Thoracic aorta (tissue), 2 donors: ENCODE measurements at places on chromosomes 16 and 17.

DNA sequence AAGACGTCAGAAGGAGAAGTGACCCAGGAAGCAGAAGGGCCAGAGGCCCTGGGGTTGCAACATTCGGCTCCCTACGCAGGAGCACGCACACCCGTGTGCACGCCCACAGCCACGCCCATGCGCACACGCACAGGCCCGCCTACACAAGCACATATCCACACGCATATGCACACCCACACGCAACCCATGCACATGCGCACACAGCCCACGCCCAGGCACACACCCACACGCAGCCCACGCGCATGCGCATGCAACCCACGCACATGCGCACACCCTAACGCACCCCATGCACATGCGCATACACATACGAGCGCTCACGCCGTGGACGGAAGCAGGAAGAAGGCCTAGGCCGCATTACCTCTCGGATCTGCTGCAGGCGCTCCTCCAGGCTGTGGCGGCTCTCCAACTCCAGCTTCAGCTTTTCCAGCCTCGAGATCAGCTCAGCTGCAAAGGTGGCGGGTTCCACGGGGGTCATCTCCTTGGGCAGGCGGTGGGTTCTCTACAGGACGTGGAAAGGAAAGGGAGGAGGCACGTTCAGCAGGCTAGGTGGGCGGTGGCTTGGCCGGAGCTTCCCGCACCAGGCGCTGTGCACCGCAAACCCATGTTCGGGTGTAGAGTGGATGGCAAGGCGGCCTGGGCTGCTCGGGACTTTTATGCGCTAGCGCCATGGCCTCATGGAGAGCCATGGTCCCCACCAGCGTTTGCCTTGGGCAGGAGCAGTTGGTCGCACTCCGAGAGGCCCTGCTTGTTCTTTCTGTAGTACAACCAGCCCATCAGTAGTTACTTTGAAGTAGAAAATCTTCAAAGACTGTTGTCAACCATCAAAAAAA lies 23.4 kb downstream of the AXIN2 start:
- DNase-seq, result no peak

- no peak for DNase-seq
Observed at GRCh38 chr16:9409560-9410493, 318.4 kb downstream of the HAPSTR1 start.

- no peak for DNase-seq
Observed at GRCh38 chr17:66494023-66494803, 191.8 kb downstream of the PRKCA start.

GRCh38 chr16:3553138-3553923 lies 23.9 kb downstream of the NLRC3 start:
- no peak for DNase-seq

DNA sequence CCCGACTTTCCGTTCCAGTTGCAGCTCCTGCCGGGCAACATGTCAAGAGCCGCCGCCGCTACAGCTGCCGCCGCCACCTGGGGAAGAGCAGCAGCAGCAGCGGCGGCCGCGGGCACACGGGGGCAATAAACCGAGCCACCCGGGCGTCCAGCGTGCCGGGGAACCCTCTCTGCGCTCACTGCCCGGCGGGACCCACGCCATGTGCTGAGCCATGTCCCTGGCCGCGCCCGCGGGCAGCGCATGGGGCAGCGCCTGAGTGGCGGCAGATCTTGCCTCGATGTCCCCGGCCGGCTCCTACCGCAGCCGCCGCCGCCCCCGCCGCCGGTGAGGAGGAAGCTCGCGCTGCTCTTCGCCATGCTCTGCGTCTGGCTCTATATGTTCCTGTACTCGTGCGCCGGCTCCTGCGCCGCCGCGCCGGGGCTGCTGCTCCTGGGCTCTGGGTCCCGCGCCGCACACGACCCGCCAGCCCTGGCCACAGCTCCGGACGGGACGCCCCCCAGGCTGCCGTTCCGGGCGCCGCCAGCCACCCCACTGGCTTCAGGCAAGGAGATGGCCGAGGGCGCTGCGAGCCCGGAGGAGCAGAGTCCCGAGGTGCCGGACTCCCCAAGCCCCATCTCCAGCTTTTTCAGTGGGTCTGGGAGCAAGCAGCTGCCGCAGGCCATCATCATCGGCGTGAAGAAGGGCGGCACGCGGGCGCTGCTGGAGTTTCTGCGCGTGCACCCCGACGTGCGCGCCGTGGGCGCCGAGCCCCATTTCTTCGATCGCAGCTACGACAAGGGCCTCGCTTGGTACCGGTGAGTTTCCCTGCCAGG lies 604 bp downstream of the HS3ST3B1 start:
- DNase-seq, result no peak

- DNase-seq, result no peak
Observed at GRCh38 chr16:86391486-86391885, 118.8 kb upstream of the FOXF1 start.

GRCh38 chr16:2819179-2819938 lies 2.3 kb downstream of the PRSS21 start:
- no peak for DNase-seq

GRCh38 chr17:77453613-77454241 lies 313.0 kb downstream of the SEC14L1 start:
- DNase-seq, result no peak

GRCh38 chr16:87809150-87809902 lies 43.5 kb upstream of the KLHDC4 start:
- DNase-seq, result no peak

DNA sequence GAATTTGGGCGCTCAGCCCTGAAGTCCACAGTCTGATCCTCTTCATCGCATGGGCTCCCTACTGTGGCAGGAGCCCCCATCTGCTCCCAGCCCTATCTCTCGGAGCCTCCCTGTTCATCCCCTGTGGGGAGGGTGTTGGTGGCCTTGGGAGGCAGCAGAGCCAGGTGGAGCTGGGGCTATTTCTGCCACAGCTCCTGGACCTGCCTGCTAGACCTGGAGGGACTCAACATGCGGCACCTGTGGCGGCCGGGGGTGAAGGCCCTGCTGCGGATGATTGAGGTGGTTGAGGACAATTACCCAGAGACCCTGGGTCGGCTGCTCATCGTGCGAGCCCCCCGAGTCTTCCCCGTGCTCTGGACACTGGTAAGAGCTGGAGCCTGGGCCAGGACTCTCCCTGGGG lies 30.5 kb downstream of the NAGPA start:
- no peak for DNase-seq

GRCh38 chr17:36814958-36815357 lies 122.3 kb upstream of the LHX1 start:
- no peak for DNase-seq

DNA sequence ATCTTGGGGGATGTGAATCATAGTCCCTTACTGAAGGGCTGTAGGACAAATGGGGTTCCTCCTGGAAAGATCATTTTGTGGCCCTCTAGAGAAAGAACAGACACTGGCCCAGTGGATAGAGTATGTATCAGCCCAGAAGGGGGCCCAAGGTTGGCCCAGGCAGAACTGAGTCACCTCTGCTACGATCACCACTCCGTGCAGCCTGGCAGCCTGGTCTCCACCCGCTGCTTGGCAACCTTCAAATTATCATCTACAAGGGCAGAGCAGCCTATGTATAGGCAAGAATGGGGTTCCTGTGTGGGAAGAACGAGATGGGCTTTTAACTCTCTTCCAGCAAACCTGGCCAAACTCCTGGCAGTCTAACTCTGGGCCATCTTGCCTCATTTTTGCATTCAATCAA lies 61.9 kb downstream of the GSG1L start:
- no peak for DNase-seq

GRCh38 chr16:26993963-26994362 lies 72.8 kb upstream of the C16orf82 start:
- no peak for DNase-seq

GRCh38 chr17:62703261-62703775 lies 75.8 kb downstream of the MRC2 start:
- DNase-seq, result no peak

DNA sequence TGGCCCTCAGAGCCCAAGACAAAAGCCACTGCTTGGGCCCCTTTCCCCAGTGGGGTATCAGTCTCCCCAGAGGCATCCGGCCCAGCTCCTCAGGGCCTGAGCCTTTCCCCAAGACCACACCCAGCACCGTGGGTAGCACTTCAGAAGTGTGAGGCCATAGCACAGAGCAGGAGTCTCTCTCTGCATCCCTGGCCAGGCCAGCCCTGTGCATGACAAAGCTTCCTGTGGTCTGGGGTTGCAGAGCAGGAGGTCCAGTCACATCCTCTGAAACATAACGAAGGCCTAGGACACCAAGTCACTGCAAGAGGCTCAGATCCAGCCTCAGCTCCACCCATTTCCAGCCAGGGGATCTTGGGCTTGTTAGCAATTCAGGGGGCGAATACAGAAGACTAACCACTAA lies 56.8 kb upstream of the ZNF423 start:
- DNase-seq, result no peak

- DNase-seq, result no peak
Observed at GRCh38 chr17:56359518-56359917, 206.2 kb downstream of the ANKFN1 start.

DNA sequence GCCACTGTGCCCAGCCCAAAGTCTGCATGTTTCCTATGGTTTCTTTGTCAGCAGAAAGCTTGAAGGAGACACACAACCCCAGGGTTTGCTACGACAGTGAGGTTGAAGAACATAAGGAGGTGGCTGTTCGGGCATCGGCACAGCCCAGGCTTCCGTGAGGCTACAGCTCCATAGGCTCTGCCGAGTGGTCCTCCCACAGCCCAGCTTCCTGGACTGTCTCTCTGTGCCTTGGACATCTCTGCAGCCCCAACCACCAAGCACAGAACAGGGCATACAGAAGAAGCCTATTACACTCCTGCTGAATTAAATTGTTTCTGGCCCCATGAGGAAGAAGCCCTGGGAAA lies 3.2 kb upstream of the HAP1 start:
- DNase-seq, result no peak

DNA sequence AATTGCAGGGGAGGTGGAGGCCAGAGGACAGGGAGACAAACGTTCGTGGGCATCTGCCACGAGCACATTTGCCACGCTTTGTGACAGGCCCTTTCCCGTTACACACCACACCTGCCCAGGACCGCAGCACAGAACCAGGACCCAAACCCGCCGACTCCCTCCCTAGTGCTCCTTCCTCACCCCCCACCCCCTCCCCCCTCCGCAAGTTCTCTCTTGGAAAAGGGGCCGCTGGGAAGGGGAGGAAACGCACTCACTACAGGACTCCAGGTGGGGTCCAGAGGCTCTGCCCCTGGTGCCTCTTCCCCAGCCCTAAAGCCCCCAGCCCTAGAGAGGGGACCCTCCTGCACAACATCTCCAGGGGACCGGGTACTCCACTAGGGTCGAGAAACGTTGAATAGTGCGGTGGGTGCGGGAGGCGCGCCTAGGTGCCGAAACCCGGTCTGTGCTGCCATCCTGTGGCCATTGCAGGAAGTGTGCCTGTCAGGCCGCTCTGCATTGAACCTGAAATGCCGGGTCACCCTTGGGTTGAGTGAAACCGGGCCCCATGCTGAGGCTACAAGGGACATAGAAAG lies 21.9 kb upstream of the EIF1 start:
- peak; percentile 33 for DNase-seq

DNA sequence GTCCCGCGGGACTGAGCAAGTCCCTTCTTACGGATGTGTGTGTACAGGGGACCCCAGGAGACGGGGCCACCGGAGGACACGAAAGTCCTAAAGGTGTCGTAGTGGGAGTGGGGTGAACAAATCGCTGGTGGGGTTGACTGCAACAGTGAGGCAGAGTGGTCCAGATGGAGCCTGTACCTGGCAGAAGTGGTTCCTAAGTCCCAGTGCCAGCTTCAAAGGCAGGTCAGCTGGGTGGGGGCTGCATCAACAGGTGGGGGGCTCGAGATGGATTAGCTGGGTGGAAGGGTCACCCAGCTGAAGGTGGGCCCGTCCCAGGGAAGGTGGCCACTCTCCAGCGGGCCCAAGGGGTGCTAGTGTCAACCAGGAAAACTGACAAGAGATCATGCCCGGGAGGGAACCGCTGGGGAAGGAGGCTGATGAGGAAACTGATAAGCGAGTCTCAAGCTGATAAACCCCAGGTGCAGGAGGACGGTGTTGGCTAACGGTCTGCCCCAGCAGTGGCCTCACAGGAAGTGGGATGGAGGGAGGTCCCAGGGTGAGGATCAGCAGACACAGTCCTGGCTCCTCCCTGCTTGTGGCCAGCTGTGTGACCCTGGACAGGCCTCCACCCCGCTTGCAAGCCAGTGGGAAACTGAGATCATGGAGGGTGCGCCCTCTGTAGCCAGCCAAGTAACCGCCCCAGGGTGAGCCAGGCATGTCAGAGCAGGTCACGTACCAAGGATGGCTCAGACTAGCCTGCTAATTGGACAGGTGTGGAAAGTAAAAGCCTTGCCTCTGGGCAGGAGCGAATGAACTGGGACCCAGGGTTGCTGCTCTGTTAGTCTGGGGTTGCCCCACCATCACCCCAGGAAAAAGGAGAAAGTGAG lies 1.0 kb downstream of the ORAI3 start:
- DNase-seq, result no peak

GRCh38 chr17:41057547-41057946 lies 2.4 kb downstream of the KRTAP2-3 start:
- DNase-seq, result no peak

DNA sequence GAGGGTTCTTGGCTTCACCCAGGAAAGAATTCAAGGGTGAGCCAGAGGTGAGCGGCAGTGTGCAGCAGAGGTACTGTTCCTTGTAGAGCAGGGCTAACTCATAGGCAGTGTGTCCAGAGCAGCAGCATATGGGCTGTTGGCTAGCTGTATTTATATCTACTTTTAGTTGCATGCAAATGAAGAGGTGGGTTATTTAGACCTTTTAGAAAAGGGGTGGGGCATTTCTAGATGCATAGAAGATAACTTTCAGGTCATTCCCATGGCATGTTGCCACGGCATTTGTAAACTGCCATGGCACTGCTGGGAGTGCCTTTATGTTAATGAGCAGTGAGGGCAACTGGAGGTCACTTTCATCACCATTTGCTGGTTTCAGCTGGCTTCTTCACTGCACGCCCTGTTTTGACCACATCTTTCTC lies 141.0 kb downstream of the STX8 start:
- no peak for DNase-seq

DNA sequence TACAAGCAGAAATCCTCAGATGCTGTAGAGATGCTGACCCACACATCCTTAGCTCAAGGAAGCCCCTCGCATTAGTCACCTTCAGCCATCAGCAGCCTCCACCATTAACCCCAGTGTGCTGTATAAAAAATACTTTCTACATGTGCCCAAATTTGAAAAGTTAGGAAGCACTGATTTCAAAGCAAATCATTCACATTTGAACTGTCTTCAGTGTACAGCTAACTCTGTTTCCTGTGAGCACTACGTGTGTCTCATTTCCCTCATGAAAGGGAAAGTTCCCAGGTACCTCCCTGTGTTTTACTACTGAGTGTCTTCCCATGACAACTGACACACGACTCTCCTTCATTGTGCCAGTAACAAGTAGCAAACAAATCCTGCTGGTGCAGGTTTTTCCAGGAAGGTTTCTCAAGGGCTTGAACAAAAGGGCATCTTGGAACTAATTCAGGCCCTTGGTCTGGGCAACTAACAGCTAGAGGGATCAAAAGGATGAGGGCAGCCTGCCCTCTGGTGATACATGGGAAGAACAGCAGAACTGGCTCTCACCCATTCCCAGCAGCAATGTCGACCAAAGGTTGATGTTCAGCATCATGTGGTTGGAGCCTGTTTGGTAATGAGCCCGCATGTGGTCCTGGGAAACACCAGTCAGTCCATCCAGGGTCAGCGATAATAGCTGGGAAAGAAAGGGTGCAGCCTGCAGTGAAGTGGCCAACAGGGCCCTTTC lies 4.0 kb downstream of the SLC35B1 start:
- DNase-seq, result no peak
